ENCODE measurements at places on chromosomes 5 and 9.

DNA sequence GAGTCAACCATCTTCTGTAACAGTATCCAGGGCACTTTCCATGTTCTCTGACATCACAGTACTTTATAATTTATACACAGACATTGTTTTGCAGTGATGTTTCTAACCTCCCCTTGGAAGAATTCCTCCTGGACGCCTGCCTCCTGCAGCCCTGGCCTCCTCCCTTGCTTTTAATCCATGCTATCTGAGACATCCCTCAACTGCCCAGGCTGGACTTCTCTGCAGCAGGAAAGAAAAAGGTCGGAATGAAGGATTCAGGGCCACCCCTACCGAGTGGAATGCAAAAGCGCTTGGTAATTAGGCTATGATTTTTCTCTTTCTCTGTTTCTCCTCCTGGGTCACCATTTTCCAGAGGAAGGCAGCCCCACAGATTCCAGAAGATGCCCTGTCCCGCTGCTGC lies 47.0 kb upstream of the SHC3 start:
- DNase-seq: no peak

GRCh38 chr5:115457571-115457970 lies 87.0 kb downstream of the FEM1C start:
- DNase-seq: no peak

GRCh38 chr5:88109818-88110217 lies 158.8 kb downstream of the TMEM161B start:
- DNase-seq: no peak

DNA sequence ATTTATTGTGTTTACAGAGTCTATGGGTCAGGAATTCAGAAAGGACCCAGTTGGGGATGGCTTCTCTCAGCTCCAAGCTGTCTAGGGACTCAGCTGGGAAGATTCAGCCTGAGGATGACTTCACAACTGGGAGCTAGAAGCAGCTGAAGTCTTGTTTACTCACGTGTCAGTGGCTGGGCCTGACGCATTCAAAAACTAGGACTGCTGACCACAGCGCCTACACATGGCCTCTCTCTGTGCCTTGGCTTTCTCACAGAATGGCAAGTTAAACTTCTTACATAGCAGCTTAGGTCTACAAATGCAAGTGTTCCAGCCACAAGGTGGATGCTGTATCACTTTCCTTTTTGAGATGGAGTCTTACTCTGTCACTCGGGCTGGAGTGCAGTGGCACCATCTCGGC lies 16.3 kb upstream of the PPP2CA start:
- DNase-seq: no peak

DNA sequence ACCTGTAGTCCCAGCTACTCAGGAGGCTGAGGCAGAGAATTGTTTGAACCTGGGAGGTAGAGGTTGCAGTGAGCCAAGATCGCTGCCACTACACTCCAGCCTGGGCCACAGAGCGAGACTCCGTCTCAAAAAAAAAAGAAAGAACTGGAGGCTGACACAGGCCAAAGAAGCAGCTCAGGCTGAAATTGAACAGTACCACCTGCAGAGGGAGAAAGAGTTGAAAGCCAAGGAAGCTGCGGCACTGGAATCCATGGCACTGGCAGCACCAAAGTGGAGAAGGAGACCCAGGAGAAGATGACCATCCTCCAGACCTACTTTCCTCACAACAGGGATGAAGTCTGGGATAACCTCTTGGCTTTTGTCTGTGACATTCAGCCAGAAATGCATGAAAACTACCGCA lies 11.3 kb upstream of the TMEM141 start:
- DNase-seq: peak; percentile 0

DNA sequence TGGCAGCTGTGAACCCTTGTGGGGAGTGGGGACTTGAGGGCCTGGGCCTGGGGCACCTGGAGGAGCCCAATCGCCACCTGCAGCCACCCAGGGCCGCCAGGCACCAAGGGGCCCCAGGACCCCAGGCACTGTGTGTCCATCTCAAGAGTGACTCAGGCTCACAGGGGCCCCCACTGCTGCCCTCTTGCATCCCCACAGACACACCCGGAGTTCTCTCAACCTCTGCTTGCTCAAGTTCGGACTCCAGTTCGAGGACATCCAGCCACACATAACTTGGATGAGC lies 51.9 kb downstream of the MRPL36 start:
- DNase-seq: no peak

All from GM13977 (cell line).